ENCODE measurements at places on chromosomes 2 and 18.

- peak; percentile 27 for DNase-seq
These were observed 34.9 kb downstream of the C18orf54 start for GRCh38 chr18:54392543-54393023.

DNA sequence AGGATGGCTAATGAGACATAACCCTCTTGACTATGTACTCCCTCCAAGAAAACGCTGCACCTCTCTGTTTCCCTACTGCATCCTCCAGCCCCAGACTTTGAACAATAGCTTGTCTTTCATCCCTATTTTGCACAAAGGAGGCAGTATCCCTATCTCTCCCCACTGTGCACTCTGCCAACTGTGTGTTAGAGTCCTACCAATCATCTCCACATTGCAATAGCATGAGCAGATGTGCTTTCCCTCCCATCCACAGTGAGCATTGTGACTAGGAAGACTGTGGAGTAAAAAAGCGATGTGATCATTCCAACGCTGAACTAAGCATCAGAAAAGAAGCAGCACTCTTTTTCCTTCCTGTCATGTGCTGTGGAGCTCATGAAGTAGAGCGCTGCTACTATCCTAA is 206.3 kb upstream of the GULP1 start:
- DNase-seq = no peak

DNA sequence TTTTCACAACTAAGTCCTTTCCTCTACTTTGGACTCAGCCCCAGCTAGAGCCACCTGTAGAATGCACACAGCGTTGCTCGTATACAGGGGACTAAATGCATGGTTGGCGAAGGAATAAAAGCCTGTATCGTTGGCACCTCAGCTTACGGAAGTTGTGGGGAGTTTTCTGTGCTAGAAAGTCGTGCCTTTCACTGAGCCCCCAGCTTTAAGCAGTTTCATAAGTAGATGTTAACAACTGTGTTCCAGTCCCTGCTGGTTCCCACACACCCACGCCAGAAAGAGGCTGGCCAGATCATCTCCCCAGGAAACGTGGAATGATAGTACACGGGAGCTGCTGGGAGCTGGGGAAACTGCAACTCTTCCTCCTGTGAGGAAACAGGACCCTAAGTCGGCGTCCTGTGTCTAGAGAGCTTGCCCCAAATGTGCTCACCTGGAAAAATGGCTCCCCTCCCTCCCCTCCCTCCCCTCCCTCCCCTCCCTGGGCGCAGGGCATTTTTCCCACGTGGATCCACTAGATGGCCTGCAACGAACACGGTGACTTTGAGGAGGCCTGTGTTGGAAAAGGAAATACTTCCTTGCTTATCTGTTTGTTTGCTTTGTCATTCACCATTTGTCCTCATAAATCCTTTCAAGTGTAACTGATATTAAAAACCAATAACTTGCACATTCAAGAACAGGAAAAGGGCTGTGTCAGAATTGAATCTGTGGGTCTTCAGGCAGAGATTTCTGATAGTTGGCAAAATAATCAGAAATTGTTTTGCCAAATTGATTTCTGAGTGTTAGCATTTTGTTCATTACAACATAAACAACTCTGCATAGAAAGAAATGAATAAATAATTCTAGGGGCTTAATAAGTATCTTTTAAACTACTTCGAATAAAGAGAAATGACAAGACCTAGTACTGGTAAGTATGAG is 43.9 kb upstream of the RFX8 start:
- peak; percentile 24 for DNase-seq

GRCh38 chr2:239203443-239204135 is 197.2 kb downstream of the HDAC4 start:
- no peak for DNase-seq

- no peak for DNase-seq
These were observed 24.1 kb downstream of the EPB41L3 start for GRCh38 chr18:5519448-5520298.

DNA sequence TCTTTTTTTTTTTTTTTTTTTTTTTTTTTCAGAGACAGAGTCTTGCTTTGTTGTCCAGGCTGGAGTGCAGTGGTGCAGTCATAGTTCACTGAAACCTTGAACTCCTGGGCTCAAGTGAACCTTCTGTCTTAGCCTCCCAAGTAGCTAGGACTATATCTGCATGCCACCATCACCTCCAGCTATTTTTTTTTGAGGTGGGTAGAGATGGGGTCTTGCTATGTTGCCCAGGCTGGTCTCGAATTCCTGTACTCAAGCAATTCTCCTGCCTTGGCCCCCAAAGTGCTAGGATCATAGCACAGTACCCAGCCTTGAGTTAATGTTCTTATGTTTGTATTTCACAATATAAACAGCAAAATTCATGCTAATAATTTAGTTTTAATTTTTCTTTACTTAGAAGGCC is 62.9 kb upstream of the IGFBP2 start:
- DNase-seq = no peak

GRCh38 chr18:76209597-76209996 is 285.4 kb downstream of the ZNF516 start:
- no peak for DNase-seq

Data from nephron progenitor cell (in vitro differentiated cells).